ENCODE measurements at places on chromosomes 4 and X.

- DNase-seq = no peak
Measured at GRCh38 chr4:84324303-84325245, 174.5 kb downstream of the NKX6-1 start.

DNA sequence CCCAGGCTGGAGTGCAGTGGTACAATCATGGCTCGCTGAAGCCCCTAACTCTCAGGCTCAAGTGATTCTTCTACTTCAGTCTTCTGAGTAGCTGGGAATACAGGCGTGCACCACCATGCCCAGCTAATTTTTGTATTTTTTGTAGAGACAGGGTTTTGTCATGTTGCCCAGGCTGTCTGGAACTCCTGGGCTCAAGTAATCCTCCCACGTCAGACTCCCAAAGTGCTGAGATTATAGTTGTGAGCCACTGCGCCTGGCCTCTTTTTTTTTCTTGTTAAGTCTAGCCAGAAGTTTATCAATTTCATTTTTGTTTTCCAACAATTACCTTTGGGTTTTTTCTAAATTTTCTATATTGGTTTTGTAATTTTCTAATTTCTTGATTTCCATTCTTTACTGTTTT is 100.6 kb downstream of the GC start:
- no peak for DNase-seq

GRCh38 chr4:155197757-155198156 is 10.7 kb upstream of the NPY2R start:
- DNase-seq = no peak

DNA sequence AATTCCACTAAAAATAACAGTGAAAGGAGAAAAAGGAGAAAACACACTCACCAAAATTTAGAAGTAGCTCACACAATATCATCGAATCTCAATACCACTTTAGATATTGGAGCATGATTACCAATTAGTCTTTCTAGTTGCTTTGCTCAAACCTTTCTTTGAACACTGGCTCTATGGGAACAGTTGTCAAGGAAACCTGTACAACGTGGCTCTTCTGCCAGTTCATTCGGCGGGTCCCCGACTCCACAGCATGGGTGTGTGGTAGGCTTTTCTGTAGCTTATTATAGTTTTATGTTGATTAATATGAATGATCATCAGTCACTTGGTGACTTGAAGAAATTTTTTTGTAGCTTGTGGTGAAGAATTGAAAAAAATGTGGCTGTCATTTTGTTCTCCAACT is 50.2 kb upstream of the TMEM150C start:
- DNase-seq = no peak

- DNase-seq = no peak
Measured at GRCh38 chrX:106415276-106415895, 196.4 kb upstream of the RADX start.

GRCh38 chrX:10755439-10756334 is 135.3 kb upstream of the MID1 start:
- no peak for DNase-seq

DNA sequence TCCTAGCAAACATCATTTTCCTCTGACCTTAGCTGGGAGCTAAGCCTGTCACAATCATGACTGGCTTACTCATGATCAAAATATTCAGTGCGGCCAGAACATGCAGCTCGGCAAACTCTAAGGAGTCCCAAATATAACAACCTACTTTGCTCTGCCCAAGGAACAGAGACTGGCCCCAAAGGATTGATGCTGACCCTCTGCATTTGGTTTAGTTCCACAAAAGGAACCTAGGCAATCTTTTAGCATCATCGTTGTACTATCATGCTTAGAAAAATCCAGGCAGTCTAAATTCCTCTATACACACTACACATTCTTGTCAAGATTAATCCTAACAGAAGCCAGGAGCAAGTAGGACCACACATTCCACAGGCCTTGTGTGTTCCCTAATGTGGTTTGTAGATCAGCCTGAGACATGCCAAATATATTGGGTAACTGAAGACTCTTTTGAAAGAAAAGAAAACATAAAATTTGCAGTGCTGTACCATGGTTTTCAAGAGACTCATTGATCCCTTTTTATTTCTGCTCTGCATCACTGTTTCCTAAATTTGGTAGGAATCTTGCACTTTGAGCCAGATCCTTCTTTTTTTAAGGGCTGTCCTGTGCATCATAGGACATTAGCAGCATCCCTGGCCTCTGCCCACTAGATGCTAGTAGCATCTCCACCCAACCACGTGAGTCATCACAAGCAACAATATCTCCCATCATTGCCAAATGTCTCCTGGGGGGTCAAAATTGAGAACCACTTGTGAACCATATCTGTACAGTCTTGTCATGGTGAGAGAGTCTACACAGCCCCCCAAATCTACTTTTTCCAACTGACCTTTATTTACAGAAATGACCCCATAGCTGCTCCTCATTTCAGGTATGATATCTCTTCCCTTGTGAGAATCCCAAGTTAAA is 17.6 kb upstream of the CC2D2A start:
- no peak for DNase-seq

- DNase-seq = peak; percentile 54
Measured at GRCh38 chrX:47384502-47384901, 14.1 kb downstream of the ZNF157 start.

DNA sequence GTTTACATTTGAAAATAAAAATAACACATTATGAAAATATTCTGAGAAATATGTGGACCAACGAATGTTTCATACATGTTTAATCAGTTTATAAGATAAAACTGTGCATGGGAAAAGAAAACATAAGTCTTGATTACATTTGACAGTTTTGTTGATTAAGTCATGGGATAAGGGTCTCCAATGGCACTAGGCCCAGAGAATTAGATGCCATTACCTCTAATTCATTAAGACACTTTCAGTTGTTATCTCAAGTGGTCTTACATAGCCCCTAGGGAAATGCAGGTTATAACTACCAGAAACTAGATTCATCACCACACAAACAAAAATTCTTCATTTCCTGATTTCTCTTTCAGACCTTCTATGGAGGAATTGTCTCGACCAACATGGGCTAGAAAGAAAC is 300.8 kb downstream of the PCDH7 start:
- no peak for DNase-seq

GRCh38 chrX:75230296-75230695 is 43.6 kb upstream of the UPRT start:
- DNase-seq = no peak

DNA sequence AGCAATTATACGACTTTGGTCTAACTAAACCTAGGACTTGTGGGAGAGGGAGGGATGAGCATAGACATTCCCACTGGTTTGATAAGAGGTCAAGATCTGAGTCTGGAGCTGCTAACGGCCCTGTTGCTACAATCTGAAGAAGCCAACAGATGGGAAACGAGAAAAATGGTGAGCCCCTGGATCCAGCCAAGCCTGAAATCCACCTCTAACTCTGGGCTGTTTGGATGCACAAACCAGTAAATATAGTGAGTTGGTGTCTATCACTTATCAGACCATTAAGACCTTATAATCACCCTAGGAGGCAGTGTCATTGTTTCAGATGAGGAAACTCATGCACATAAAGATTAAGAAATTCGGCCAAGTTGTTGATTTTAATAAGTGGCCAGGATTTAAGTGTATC is 50.5 kb downstream of the ADGRA3 start:
- DNase-seq = no peak

DNA sequence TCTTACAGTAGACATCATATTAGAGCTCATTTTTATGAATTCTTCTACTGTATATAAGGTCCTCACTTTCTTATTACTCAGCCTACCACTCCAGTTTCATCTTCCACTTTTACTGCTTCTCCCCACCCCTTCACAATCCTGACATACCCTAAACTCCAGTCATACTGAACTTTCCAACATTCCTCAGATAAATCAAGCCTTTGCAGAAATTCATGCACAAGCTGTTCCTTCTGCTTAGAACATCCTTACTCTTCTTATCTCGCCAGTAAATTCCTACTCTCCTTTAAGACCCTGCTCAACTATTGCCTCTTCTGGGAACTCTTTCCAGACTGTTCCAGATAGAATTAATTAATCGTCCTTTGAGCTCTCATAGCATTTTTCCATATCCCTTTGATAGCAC is 24.8 kb downstream of the RTL9 start:
- DNase-seq = no peak

GRCh38 chrX:48509245-48509590 is 426 bp downstream of the PORCN start:
- no peak for DNase-seq

- no peak for DNase-seq
Measured at GRCh38 chr4:182492423-182492822, 249.2 kb downstream of the TENM3 start.

DNA sequence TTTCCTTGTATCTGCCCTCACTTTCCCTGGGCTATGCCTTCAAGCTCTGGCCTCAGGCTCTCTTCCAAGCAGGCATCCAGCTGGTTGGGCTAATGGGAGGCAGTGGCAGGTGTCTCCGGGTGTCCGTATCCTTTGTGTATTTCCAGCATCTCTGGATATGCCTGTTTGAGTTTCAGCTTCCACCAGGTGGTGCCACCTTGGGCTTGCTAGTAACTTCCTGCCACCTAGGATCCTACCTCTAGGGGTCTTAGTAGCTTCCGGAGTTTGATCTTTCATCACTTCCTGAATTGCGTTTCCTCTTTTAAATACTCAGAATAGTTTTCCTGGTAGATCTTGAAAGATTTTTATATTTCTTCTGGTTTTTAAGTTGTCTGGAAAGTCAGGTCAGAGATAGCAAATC is 23.2 kb upstream of the ANOS1 start:
- DNase-seq = no peak

DNA sequence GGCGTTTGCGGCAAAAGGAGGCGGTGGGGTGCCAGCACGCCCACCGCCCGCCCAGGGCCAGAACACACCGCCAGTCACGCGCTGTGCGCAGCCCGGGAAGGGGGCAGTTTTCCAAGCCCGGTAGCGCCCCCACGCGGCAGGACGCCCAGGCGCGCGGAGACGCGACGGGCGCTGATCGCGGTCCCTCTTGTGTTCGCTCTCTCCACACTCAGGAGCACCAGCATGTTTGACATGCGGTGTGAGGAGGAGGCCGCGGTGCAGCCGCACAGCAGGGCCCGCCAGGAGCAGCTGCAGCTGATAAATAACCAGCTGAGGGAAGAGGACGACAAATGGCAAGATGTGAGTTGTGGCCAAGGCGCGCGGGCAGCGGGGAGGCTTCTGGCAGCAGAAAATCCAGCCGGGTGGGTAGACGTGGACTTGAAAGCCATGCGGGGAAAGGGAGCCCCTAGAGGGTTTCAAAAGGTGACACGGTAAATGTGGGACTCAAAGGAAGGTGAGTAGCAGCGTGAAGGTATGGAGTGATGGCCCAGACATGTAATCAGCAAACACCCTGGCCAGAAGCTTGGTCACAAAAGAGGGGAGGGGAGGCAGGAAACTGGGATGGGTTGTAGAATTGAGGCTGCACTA is 104.1 kb downstream of the PHOX2B start:
- DNase-seq = no peak

DNA sequence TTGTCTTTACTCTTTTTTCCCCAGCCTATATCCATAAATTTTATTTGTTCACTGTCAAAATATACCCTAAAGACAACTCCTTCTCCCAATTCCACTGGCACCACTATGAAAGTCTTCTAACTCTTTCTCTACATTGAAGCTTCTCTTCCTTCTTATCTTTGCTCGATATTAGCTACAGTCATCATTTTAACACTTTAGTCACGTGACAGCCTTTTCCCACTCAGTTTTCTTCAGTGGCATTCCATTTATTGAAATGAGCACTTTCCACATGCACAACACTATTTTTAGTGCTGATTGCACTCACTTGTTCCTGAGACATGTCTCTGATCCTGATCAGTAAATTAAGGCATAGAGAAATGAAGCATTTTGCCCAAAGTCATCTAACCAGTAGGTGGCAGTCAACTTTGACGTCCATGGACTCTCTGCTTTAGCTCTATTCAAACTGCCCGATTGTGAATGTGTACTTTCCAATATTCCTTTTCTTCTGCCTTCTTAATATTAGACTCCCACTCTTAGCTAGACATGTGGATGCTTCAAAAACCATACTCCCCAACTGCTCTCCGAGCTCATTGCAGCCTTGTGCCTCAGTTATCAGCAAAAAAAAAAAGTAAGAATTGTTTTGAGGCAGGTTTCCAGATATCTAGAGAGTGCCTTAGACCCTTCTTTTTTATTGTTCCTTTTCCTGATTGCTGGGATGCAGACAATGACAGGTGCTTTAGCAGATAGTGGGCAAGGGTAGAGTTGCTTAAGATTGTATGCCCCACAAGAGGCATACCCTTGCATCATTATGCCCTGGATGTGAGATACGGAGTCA is 394.4 kb upstream of the ADGRL3 start:
- no peak for DNase-seq

DNA sequence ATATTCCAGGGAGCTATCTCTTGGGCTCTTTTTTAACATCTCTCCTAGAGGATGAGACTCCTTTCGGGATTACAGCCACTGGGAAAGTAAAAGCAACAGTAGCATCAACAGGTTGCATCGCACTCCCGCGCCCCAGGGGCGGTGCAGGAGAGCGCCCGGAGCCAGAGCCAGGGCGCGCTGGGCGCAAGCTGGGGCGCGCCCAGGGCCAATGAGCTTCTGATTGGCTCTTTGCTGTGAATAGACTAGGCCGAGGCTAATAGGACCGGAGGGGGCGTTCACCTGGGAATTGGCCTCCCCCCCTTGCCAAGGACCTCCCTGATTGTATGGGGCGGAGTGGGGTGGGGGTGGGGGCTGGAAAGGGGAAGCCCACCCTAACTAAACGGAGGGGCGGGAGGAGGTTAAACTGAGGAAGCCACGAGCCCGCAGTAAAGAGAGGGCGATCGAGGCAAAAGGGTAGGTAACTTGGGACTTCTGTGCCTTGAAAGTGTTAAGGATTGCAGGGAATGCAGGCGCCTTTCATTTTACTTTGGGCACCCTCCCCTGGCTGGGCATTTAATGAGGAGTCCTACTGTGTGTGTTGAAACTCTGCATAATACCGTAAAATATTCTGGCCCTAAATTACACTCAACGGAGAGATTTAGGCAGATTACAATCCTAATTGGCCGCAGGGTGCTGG is 1.1 kb upstream of the ATOH1 start:
- DNase-seq = no peak

DNA sequence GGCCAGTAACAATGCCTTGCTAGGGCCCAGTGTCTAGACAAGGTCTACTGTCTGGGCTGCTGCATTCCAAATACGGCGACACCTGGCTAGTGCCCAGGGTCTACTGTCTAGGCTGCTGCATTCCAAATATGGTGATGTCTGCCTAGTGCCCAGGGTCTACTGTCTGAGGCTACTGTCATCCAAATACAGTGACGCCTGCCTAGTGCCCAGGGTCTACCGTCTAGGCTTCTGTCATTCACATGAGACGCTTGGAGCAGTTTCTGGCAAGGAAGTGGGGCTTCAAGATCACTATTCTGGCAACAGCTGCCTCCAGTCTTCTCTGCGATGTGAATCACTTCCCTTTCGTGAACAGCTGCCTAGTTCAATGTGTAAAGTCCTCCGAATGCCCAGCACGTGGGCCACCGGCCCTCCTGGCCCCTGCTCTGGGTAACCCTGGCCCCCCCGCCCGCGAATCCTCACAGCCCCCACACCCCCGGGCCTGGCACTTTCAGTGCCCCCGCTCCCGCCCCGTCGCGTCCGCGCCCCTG is 12.7 kb downstream of the ACOX3 start:
- DNase-seq = peak; percentile 15

DNA sequence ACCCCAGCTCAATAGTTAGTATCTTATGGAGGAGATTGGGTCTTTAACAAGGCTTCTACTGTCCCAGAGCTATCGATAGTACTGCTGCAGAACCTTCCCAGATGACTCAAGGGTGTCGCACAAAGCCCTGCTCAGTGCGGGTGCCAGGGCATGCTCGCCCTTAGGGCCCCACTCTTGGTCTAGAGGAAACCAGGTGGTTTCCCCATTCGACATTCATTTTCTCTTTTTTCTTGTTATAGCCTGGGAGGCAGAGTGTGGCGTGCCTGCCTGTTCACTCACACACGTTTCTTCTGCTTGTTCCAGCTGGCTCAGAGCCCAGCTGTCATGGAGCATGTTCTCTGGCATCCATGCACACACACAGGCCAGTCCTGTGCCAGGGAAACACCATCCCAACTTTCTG is 144.5 kb downstream of the SMIM20 start:
- no peak for DNase-seq

All from activated CD4-positive, alpha-beta T cell treated with anti-CD3 and anti-CD28 coated beads for 1 hour (primary cell).